Pancreas (tissue), 10 donors: ENCODE measurements at places on chromosomes 7 and 10. TPM values are rescaled to one million over a fixed set of nuclear protein-coding genes. Genes with fewer than 3 reads are reported as not detected.
A peak's percentile ranks its signal among the peaks of the same experiment; 100 is the strongest.

GRCh38 chr10:107025676-107026075 is 138.8 kb downstream of the SORCS1 start:
- no peak for DNase-seq

GRID1 gene
- 1.5 TPM for total RNA-seq

DNA sequence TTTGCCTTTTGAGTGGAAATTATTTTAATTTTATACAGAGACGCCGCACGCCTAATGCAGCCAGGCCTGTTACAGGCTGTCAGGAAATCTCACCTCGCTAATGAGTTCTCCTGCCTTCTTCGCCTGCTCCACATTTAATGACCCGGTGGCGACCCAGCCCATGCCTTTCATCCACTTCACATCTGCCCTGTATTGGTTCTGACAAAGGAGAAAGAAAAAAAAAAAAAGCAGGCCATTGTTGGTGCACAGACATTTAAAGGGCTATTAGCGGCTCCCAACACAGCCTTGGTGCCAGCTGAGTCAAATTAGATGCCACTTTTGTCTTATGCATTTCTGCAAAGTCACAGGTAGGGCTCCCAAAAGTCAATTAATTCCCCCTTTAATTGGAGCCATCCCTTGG is 43.3 kb downstream of the NRAP start:
- DNase-seq = no peak

GRCh38 chr7:20348125-20348807 is 17.6 kb downstream of the ITGB8 start:
- no peak for DNase-seq

CPA4 gene
- 8.6 TPM for total RNA-seq

- DNase-seq = peak; percentile 51
Observed at GRCh38 chr7:106421181-106421762, 136.5 kb upstream of the NAMPT start.

LYZL1 gene
- total RNA-seq = not detected

DNA sequence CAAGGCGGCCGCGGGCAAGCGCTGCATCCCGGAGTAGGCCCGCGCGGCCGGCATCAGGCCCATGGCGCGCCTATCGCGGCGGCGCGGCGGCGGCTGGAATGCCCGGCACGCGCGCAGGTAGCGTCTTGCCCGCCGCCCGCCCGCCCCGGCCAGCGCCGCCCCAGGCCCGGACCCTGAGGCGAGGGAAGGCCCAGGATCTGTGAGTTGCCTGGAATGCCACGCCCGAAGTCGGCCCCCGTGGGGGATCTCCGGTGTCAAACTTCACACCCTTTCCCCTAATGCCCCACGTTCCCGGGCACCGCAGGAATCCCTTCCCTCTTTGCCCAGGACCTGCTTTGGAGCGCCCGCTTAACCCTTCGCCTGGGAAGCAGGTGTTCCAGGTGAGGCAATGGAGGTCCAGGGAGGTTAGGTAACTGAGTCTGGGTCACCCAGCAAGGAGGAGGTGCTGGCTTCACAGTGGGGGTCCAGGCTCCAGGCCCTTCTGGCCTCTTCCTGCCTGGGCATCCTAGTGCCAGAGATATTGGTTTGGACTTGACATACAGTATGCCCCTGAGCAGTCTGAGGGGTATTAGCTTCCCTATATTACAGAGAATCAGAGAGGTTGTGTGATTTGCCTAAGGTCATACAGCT is 138.1 kb downstream of the ARHGAP22 start:
- DNase-seq = peak; percentile 6

GRID2IP gene
- total RNA-seq = 1.00 TPM

- DNase-seq = no peak
Observed at GRCh38 chr10:128068398-128069285, 57.6 kb downstream of the MKI67 start.

DNA sequence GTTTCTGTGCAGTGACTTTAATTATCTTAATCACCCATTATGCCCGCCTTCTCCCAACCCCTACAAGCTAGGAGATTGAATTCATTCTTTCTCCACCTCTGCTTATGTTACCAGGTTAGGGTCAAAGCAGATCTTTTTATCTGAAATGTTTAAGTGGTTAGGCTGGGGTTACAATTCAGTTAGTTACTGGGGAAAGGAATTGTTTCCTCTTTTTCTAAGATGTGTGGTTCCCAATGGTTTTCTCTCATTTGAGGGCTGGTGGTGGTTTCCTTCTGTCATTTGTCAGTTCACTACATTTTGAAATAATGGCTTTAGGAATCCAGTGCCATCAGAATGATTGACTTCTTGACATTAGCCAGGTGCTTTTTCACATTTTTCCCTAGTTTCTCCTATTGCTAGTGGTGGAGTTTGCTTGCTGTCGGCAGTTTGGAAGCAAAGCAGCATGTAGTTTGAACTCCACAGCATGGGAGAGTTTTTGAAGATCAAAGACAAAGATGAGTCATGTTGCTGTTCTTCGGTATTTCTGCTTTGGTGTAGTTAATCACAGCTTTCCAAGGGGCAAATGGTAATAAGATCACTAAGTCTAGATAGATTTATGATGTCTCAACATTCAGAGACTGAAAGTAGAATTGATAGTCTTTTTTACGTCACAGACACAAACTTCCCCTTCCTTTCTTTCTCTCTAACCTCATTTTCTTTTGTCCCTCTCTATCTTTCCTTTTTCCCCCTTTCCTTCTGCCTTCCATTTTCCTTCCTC is 168.2 kb downstream of the SND1 start:
- DNase-seq = no peak

DNA sequence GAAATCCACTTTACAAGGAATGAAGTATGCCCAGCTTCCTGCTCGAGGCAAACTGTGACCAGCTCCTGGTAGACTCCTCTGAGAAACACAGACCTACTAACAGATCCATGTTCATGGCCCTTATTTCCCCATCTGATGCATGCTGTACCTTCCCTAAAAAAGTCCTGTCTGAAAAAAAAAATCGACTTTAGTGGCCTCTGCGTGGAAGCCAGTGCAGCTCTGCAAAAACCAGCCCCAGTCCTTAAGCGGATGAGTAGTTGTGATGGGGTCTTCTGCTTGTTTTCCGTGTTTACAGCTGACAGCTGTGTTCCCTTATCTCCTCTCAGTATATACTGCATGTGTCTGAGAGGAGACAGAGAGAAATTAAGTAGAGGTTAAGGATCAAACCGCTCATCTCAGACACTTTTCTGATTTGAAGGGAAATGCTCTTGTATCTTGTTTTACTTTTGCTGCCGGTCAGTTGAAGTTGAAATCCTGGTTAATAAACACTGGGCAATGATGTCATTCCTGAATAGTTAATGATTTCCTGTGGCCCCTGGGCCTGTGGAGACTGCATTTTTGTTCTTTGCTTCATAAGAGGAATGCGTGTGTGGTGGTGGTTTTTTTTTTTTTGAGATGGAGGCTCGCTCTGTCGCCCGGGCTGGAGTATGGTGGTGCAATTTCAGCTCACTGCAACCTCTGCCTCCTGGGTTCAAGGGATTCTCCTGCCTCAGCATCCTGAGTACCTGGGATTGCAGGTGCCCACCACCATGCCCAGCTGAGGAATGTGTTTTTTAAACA is 67.6 kb downstream of the DOCK1 start:
- no peak for DNase-seq

DNA sequence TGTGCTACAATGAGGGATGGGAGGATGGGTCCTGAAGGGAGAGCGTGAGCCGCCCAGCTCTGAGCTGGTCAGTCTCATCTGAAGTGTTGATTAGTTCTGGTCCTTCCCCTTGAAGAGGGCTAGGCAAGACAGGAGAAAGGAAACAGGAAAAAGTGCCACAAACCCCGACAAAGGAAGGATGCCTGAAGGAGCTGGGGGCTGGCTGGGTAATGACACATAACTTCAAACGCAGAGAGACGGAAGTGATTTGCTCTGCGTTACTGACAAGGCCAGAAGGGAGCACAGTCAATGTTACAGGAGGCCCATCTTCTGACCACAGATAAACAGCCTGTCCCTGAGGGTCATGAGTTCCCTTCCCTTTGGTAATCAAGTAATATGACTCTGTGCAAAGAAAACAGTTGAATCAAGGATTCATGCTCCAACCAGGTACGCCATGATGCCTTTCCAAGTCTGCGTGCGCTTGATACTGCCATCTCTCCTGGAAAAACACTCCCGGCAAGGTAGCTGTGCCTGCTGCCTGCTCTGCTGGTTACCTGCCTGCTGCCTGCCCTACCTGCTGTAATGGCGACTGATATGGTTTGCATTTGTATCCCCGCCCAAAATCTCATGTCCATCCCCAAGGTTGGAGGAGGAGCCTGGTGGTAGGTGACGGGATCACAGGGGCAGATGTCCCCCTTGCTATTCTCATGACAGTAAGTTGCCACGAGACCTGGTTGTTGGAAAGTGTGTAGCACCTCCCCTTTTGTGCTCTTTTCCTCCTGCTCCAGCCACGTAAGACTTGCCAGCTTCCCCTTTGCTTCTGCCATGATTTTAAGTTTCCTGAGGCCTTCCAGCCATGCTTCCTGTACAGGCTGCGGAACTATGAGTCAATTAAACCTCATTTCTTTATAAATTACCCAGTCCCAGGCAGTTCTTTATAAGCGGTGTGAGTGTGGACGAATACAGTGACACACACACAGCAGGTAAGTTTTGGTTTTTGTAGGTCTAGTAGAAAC is 57.9 kb downstream of the GRB10 start:
- DNase-seq = no peak

GRM3 gene
- total RNA-seq = not detected

PRPS1L1 gene
- not detected for total RNA-seq

GRCh38 chr7:92909686-92910475 is 73.5 kb upstream of the CDK6 start:
- DNase-seq = no peak

GRCh38 chr10:84563355-84563754 is 235.0 kb downstream of the CCSER2 start:
- no peak for DNase-seq

DNA sequence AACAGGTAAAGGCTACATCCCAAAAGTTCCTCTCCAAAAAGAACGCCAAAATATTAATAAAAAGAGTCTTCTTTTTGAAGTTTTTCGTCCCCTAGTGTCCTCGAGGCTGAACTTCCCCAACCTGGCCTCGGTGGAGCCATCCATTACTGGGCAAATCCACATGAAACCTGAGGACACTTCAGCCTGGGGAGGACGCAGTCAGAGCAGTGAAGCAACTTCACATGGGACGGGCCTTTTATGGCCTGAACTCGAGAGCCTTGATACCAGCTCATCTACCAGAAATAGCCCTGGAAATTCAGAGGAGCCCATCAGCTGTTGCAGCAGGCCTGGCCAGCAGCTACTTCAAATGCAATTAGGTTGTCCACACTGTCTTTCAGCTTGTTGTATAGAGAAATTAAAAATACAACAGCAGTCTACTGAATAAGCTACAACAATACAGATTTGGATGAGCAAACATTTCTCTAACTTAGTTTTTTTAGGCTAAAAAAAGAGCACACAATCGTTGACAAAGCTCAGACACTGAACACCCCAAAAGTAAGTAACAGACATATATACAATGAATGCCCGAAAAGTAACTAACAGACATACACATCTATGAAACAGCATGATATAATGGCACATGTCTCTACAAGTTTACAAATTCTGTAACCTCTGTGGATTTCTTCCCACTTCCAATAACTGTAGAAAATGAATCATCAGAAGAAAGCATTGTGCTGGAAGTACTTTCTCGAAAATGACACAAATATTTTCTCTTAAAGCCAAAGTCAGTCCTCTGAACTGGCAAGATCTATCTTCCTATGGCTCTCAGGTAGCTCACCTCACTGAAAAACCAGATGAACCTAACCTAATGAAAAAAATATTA is at the start of gene SVIL:
SVIL (minus strand) TSS at position 208 of the 862 bp plus-strand sequence. CDS start 79,913 bp downstream, outside the sequence.
- DNase-seq = no peak

GRCh38 chr10:99920901-99921300 is 88.8 kb downstream of the DNMBP start:
- no peak for DNase-seq

GRCh38 chr7:113379746-113380145 is 261.4 kb upstream of the SMIM30 start:
- no peak for DNase-seq

DNA sequence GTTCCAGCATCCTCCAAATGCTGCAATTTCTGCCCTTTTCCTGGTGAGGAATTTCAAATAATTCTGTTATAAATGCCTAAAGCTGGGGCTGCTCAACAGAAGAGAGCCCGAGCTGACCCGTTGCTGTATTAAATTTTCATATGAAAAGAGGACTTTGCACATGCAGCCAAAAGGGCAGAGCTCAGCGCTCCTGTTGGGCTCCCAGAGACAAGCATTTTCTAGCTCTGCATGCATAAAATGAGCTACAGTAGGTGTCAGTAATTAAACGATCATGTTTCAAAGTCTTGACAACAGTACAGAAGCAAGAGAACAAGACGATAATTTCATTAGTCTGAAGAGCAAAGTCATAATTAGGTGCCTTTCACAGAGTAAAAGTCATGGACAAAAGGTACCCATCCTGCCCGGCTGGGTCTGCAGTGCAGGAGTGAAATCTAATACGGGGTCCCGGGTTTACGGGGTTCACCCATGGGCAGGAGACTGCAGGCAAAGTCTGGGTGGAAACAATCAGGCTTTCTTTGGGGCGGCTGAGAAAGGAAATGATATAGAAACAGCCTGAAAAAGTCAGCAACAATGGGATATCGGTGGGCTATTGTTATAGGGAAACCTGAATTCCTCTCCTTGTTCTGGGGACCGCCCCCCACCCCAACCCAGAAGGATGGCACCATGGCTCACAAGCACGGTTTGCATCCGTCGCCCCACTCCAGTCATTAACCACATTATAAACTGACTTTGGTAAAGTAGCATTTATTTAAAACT is 66.0 kb downstream of the EBF3 start:
- no peak for DNase-seq

FOXP2 gene
- total RNA-seq = 10.7 TPM

DNA sequence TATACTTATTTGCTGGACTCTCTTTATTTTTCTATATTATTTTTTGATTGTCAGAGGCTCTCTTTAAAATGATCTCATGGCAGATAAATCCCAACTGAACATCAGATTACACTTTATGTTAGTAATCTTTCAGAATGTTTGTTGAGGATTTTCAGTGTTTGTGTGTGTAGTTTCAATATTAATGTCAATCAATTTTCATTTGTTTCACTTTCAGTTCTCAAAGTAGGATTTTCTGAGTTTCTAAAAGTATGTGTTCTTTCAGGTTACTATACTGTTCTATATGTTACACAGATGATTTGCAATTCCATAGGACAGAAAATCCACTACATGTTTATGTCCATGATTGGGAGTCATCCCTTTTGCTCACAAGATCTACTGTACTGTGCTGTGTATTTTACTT is 311.9 kb upstream of the POT1 start:
- DNase-seq = no peak

UNCX gene
- not detected for total RNA-seq

- no peak for DNase-seq
Observed at GRCh38 chr10:69878038-69878437, 76.3 kb downstream of the COL13A1 start.

GDF2 gene
- not detected for total RNA-seq

- no peak for DNase-seq
Observed at GRCh38 chr10:7576340-7576739, 90.4 kb downstream of the ITIH5 start.

- DNase-seq = peak; percentile 49
Observed at GRCh38 chr7:42236976-42237810, at the start of gene GLI3. Gene GLI3, minus strand, starts transcription at chr7:42237209. Its CDS starts 13,956 bp downstream, at chr7:42223253.

SRRM3 gene
- 4.6 TPM for total RNA-seq

AP1S1 gene
- total RNA-seq = 23.1 TPM

GRCh38 chr7:127894588-127894987 is 136.6 kb downstream of the LRRC4 start:
- DNase-seq = no peak
